Stimulated activated CD4-positive, alpha-beta T cell treated with anti-CD3 and anti-CD28 coated beads, Interleukin-1b, Interleukin-23, amount 100 ng/mL, for 24 hours (primary cell): ENCODE measurements at places on chromosomes 1 and 21.

DNA sequence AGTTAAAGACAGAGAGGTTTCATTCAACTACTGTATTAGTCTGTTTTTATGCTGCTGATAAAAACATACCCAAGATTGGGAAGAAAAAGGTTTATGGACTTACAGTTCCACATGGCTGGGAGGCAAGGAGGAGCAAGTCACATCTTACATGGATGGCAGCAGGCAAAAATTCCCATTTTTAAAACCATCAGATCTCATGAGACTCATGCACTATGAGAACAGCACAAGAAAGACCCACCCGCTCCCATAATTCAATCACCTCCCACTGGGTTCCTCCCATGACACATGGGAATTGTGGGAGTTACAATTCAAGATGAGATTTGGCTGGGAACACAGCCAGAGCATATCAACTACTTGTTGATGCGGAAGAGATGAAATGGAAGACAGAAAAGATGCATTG lies 9.2 kb downstream of the GPR161 start:
- DNase-seq = no peak

GRCh38 chr21:42725416-42725930 lies 72.1 kb downstream of the PDE9A start:
- DNase-seq = no peak

DNA sequence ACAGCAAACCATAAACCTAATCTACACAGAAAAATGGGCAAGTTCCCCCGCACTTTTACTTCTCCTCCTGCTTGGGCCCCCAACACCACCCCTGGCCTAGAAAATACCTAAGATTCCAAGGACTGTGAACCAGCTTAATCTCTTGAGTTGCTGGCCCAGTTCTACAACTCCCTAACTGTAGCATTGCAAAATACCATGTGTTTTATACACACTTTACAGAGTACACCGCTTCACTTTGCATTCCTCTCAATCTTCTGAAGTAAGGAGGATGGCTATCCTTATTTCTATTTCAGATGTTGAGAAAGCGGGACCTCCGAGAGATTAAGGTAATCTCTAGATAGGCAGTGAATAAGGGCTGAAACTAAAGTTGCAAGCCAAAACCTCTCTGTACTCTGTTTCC lies 408.3 kb upstream of the NR5A2 start:
- no peak for DNase-seq

DNA sequence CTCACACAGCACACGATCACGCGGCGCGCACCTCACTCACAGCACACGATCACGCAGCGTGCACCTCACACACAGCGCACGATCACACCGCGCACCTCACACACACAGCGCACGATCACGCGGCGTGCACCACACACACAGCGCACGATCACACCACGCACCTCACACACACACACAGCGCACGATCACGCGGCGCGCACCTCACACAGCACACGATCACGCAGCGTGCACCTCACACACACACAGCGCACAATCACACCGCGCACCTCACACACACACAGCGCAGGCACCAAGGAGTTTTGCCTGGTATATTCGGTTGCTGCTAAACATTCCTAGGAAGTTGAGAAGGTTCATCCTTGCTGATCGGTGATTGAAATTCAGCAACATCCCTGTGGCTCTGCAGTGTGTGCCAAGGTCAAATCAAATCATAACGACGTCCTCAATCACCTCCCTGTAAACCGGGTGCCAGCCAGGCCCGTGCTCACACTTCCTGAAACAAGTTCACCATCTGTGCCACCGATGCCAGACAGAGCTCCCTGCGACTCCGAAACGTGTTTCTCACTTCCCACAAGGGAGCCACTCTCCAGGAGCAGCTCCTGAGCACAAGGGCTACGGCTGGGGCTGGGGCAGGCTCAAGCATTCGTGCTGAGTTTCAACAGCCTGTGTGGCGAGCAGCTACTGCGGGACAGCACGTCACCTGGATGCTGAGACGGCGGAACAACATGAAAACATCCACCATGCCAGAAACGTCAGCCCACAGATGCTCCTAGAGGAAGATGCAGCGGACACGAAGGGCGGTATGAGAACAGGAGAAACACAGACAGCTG lies 30.2 kb downstream of the WDR4 start:
- no peak for DNase-seq

DNA sequence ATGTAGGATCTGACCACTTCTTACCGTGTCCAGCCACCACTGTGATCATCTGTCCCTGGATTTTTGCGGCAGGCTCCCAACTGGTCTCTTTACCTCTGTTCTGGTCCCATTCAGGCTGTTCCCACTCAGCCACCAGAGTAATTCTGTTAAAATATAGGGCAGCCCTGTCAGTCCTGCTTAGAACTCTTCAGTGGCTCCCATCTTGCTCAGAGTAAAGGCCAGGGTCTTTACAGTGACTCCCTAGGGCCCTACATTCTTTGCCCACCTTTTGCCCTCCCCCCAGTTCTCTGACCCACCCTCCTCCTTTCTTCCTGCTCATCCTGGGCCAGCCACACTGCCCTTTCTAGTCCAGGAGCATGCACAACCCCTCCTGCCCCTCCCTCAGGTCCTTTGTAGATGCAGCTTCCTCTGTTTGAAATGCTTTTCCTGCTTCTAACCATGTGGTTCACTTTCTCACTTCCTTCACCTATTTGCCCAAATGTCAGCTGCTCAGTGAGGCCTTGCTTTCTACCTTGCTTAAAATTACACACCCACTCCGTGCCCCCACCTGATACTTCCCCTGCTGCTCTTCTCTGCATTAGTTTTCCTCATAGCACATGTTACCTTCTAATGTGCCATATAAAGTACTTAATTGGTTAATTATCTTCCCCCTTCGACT lies 7.8 kb downstream of the UBIAD1 start:
- DNase-seq = no peak

DNA sequence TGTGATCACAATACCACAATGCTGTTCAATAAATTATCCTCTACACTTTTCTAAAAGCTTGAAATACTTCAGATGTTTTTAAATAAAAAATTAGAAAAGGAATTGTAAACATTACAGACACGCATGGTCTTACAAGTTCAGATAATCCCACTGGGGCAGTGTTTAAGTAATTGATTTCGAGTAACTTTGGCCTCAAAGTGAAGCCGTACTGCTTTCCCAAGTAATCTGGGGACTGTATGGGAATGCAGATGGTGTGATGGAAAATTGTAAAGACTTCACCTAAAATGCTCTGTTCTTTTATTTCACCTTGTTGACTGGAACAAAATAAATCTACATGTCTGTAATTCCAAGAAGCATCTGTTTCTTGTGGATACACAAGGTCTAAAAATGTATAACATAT lies 401.7 kb upstream of the LYPLAL1 start:
- no peak for DNase-seq

DNA sequence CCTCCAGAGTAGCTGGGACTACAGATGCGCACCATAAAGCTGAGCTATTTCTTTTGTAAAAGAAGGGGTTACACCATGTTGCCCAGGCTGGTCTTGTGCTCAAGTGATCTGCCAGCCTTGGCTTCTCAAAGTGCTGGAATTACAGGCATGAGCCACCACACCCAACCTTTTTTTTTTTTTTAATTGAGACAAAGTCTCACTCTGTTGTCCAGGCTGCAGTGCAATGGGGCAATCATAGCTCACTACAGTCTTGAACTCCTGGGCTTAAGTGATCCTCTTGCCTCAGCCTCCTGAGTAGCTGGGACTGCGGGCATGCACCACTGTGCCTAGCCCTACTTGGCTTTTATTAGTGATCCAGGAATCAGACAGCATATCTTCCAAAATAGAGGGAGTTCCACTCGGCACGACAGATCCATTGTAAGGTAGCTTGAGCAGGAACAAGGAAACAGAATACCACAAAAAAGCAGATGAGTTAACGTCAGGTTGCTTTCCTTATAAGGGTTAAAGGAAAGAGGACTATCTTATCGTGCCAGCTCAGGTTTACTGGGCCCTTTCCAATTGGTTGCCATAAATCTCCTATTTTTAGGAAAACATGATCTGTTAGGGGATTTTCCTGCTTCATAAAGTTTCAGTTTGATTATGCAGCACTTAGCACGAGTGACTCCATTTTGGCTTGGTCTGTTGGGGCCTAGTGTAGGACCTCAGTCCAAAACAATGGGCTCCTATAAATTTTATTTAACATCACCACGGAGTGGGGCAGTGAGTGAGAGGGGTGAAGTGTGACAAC lies 45.2 kb downstream of the NENF start:
- DNase-seq = no peak

GRCh38 chr1:156114919-156115513 lies 505 bp downstream of the LMNA start:
- no peak for DNase-seq

DNA sequence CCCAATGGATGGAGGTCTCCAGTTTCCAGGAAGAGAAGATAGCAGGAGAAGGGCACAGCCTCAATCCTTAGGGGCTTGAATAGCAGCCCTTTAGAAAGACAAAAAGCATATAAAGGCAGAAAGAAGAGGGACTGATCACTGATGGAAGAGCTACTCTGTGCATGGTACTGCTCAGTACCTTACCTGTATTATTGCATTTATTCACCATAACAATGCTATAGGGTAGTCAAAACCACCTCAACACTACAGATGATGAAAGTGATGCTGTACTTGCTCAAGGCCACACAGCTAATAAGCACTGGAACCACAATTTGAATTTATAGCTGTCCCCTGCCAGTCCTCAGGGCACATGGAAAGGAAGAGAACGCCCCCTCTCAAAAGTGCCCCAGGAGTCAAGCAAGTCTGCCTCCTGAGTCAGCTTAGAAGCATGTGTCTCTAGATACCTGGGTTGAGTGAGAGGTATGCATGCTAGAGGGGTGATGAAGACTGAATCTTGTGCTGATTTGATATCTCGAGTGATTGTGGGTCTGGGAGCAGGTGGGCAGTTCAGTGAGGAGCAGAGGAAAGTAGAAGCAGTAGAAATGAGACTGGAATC lies 13.6 kb downstream of the DDAH1 start:
- no peak for DNase-seq

- no peak for DNase-seq
These were observed 35.6 kb downstream of the NTPCR start for GRCh38 chr1:232985882-232986526.

GRCh38 chr1:79041666-79042065 lies 35.1 kb upstream of the ADGRL4 start:
- DNase-seq = no peak

- no peak for DNase-seq
These were observed 6.5 kb upstream of the RGS16 start for GRCh38 chr1:182610606-182611194.

DNA sequence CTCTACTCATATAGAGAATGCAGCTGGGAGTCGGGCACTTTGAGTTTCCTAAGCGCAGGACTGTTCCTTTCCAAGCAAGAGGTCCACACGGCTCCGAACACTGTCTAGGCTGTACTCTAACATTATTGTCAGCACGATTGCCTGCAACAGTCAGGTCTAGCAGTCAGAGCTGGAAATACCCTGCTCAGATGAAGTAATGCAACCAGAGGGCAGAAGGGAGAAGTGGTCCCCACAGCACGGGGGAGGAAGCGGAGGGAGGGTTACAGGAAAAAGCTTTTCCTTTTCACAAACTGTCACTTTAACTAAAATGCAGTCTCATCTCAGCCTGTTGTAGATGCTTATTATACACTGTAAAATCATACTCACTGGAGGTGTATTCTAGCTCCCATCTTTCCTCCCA lies 98.9 kb upstream of the SLC44A3 start:
- DNase-seq = no peak

GRCh38 chr1:39529901-39530535 lies 38.6 kb downstream of the BMP8A start:
- DNase-seq = no peak

- DNase-seq = no peak
These were observed 33.3 kb upstream of the BECN2 start for GRCh38 chr1:241924080-241924808.
